ENCODE measurements at places on chromosomes 16 and 17.

DNA sequence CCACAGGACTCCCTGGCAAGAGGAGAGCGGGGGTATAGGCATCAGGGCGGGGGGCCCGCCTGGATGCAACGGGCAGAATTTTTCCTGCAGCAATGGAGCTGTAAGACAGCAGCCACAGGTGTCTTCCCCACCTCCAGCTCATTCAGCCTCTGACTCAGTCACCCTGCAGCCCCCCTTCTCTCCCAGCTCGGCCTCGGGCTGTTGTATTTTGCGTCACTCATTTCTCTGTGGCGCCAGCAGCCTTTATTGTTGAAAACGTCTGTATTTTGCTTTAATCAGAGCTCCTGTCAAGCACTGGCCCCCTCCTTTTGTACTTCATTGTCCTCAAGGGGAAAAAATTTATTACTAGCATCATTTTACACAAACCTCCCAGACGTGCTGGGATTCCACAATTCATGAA lies 117.7 kb downstream of the WSCD1 start:
- no peak for DNase-seq

- DNase-seq = no peak
These were observed 7.2 kb downstream of the ABHD15 start for GRCh38 chr17:29559640-29560039.

DNA sequence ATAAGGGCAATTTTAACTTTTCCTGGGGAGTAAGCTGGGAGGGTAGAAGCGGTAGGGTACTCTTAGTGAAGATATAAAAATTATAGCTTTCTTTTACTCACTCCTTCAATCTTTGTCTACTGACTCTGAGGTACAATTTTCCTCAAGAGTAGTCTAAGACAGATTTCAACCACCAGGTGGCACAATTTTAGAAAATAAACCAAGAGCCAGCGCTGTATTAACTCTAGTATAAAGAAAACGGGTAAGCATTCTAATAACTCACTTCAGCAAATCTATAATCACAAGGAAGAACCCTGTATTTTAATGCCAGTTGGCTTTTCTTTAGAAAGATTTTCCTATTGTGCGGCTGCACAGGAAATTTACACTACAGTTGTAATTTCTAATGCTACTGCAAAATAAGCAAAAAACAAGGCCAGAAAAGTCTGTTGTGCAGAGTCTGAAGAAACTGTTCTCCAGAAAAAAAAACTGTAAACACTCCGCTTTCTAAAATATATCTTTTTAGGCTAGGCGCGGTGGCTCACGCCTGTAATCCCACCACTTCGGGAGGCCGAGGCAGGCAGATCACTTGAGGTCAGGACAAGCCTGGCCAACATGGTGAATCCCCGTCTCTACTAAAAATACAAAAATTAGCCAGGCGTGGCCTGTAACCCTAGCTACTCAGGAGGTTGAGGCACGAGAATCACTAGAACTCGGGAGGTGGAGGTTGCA lies 1.9 kb downstream of the CMC2 start:
- DNase-seq = peak; percentile 51

DNA sequence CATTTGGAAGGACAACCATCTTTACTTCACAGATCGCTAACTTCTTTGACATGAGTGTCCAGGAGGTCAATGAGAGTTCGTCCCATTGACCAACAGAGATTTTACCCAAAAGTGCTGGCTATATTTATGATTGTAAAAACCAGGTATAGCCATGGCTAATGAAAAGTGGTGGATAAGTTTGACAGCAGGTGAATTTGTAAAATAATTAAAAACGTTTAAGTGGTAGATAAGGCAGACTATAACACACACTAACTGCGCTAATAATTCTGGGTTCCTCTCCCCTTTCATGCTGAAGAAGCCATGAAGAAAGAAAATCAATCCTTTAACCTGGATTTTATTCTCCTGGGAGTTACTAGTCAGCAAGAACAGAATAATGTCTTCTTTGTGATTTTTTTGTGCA lies at the start of gene OR1A2:
Gene OR1A2 (plus strand): TSS at position 301 of the 400 bp plus-strand sequence. CDS start 0 bp downstream, at position 301.
- no peak for DNase-seq

DNA sequence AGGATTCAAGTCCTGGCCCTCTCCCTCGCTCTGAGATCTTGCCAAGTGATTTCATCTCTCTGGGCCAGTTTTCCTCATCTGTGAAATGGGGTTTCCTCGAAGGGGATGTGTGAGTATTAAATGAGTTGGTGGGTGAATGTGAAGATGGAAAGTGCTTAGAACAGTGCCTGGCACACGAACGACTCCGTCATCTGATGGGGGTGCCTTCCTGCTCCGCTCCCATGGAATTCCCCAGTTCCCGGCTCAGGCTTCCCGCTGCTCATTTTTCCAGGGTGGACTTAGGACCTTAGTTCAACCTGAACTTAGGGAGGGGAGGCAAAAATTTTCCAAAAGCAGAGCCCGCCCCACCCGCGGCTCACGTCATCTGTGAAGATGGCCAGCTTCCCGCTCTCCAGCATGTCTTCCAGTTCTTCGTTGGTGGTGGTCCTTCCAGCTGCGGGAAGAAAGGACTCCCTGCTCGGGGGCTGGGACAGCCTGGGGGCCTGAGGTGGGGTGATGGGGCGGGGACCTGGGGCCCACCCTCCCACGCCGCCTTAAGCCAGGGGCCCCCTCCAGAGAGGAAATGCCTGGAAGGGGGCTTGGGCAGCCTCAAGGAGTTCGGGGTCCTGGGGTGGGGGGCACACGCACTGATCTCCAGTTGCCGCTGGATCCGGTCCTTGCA lies 11.4 kb downstream of the HSD3B7 start:
- DNase-seq = no peak

- DNase-seq = no peak
These were observed 4.7 kb downstream of the DYNC1LI2 start for GRCh38 chr16:66746682-66747081.

DNA sequence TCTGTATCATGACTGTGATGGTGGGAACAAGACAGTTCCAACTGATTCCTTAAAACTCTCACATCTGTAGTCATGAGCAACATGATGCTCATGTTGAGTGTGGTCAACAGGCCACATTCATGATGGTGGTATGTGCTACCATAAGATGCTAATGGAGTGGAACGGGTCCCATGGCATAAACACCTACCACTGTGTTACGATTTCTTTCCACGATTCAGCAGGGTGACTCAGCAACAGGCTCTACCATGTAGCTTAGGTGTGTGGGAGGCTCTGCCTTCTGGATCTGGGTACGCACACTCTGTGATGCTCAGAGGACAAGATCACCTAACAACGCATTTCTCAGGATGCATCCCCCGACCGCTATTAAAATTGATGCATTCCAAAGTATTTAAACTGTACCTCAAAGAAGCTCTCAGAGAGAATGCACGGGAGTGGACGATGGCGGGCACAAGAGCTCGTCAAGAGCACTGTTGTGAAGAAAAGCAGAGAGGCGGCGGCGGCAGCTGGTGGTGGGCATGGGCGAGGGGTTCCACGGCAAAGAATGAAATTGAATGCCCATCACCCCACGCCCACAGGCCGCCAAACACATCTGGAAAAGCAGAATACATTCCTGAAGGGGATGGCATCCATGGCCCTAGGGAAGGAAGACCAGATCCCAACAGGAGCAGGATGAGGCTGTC lies 133.3 kb downstream of the ZNF778 start:
- DNase-seq = peak; percentile 57

GRCh38 chr16:76466871-76467270 lies 189.7 kb downstream of the CNTNAP4 start:
- DNase-seq = no peak

DNA sequence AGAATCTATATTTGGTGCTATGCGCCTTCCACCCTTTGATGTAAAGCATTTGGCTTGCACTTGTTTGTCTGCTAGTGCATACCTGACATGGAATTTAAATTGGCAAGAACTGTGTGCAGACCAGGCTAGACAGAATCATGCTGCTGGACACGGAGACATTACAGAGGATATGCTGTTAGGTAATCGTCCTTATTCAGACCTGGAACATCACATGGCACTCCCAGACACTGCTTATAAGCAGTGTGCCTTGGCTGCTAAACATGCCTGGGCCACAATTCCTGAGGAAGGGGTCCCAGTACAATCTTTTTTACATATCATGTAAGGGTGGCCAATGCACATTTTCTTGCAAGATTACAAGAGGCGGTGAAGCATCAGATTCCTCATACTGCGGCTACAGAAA lies 6.4 kb downstream of the CD300LD start:
- no peak for DNase-seq

- peak; percentile 69 for DNase-seq
These were observed 29.1 kb downstream of the AKAP1 start for GRCh38 chr17:57114085-57114673.

- DNase-seq = no peak
These were observed 36.4 kb downstream of the TXNDC11 start for GRCh38 chr16:11706180-11706742.

- no peak for DNase-seq
These were observed 53.3 kb downstream of the MGAT5B start for GRCh38 chr17:76921340-76922036.

DNA sequence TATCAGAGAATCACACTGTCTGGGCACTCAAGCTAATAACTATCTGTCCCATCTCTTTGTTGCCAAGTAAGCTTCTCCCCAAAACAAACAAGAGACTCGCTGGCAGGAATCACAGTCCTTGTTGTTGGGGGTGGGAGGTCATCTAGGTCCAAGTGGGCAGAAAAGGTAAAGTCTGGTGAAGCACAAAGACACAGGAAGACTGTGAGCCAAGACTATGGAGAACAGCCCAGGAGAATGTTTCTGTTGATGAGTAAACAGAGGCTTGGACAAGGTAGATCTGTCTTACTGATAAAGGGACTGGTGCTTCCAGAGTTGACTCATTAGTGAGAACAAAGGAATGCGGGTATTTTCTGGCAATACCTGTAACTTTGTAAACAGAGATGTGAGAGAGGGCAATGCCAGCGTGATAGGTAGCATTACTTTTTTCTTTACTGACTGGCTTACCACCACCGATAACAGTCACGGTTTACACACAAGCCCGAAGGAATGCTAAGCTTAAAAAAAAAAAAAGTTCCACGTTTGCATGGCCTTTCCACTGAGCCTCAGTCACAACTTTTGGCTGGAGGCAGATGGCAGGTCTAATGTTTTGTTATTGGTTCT lies 11.5 kb upstream of the MMD start:
- DNase-seq = no peak

DNA sequence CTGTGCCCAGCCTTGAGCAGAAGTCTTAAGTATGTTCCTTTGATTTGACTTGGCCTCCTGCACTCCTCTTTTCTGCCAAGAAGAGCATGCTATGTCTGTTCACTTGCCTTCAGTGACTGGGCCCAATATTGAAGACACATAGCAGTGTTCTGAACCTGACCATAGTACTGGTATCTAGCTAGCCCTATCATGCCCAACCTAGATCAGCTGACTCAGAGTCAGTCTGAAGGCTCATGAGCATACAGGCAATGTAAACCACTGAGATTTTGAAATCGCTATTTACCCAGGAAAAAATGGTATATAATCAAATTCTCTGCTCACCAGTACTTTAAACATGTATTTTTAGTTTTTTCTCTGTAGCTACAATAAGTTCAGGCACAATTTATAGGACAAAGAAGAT lies 129.4 kb downstream of the TANC2 start:
- DNase-seq = no peak

GRCh38 chr17:5247621-5248020 lies 13.0 kb upstream of the SCIMP start:
- no peak for DNase-seq

- no peak for DNase-seq
These were observed 30.6 kb downstream of the PIPOX start for GRCh38 chr17:29073520-29073919.

DNA sequence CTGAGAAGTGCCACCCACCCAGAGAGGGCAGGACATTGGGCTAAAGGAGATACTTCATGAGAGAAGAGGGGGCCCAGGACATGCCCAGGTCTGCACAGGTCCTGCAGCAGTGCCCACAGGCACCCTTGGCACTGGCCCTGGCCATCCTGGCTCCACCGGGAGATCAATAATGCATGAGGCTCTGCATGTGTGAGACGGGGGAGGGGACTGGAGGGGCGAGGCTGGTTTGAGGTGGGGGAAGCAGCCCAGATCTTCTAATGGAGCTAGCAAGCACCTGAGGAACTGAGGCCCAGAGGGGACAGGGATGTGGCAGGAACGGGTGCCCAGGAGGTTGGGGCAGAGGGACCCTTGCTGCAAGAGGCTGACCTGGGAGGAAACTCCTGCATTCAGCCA lies 567 bp downstream of the OSBPL7 start:
- no peak for DNase-seq

GRCh38 chr16:81717662-81718189 lies 61.4 kb upstream of the PLCG2 start:
- DNase-seq = no peak

DNA sequence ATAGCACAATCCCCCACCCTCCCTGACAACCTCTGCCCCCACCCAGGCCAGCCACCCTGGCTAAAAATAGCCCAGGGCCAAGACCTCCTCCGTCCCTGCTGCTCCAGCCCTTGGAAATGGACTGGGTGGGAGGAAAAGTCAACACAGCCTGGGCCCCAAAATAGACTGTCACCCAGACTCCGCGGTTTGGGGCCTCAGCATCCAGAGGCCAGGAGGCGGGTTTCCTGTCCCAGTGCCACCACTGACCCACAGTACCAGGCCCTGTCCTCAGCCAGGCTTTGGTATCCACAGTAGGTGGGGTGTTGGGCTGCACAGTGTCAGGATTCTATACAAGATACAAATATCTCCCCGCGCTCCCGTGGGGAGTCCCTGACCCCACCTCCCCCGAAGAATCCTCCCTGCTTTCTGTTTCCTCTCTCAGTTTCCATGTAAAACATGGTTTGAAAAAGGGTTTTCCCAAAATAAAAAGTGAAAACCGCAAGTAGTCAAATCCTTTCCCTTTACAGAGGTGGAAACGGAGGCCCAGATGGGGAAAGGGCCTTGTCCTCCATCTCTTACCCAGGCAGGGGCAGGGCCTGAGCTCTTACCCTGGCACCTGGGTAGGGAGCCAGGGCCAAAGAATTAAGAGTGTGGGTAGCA lies 20.1 kb downstream of the CPNE2 start:
- DNase-seq = no peak

GRCh38 chr17:28493460-28493859 lies 12.7 kb upstream of the FOXN1 start:
- DNase-seq = no peak

- no peak for DNase-seq
These were observed 17.1 kb downstream of the MYO1C start for GRCh38 chr17:1475321-1475854.

DNA sequence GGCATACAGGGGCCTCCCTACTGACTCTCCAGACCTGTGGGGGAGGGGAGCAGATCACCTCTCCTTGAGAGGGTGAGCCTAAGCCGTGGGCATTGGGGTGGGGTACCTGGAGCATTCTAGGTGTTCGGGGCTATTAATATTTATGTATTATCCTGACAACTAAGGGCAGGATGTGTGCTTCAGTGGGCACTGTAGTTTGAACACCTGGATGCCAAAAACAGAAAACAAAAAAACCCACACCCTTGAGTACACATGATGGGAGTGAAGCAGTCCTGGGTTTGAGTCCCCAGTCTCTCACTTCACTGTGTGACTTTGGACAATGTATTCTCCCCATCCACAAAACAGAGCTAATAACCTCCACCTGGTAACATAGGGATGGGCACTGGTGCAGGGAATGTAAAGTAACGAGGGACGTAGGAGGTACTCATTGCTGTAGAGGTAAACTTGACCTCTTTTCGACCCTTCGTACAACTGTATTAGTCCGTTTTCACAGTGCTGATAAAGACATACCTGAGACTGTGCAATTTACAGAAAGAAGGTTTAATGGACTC lies 257.8 kb downstream of the CPPED1 start:
- DNase-seq = no peak

Measured in activated CD4-positive, alpha-beta T cell treated with anti-CD3 and anti-CD28 coated beads for 4 hours (primary cell).